ENCODE measurements at places on chromosomes 16 and 17. TPM values are rescaled to one million over a fixed set of nuclear protein-coding genes. Genes with fewer than 3 reads are reported as not detected.

The PRAC2 gene
- not detected for total RNA-seq

The TEKT3 gene
- 1.9 TPM for total RNA-seq

The SHCBP1 gene
- total RNA-seq = 2.7 TPM

The TBC1D3E gene
- not detected for total RNA-seq

The SLC13A2 gene
- 1.2 TPM for total RNA-seq

The GPR179 gene
- total RNA-seq = 0.03 TPM

The HOXB3 gene
- total RNA-seq = 1.8 TPM

The CACNG3 gene
- not detected for total RNA-seq

The PRSS53 gene
- 1.5 TPM for total RNA-seq

The ZSCAN10 gene
- not detected for total RNA-seq

The CCL7 gene
- total RNA-seq = not detected

The GRAP gene
- not detected for total RNA-seq

The TP53TG3C gene
- not detected for total RNA-seq

The TRAF7 gene
- 73.4 TPM for total RNA-seq

The PKMYT1 gene
- total RNA-seq = 7.7 TPM

The GCGR gene
- total RNA-seq = 2.9 TPM

All from hepatocyte (in vitro differentiated cells).